ENCODE measurements at places on chromosomes 12 and 14. TPM values are rescaled to one million over a fixed set of nuclear protein-coding genes. Genes with fewer than 3 reads are reported as not detected.

Gene TEAD4
- not detected for total RNA-seq

Gene SVOP
- not detected for total RNA-seq

Gene GPRC5A
- 0.47 TPM for total RNA-seq

Gene MSI1
- not detected for total RNA-seq

Gene MIP
- not detected for total RNA-seq

Gene ZFYVE26
- 20.5 TPM for total RNA-seq

Gene SIX1
- not detected for total RNA-seq

Gene MYO1H
- total RNA-seq, result not detected

Gene PTGER2
- 4.8 TPM for total RNA-seq

Gene PTPN6
- 83.5 TPM for total RNA-seq

Gene ANKS1B
- 0.16 TPM for total RNA-seq

Gene SYT1
- total RNA-seq, result not detected

Gene EIF2S3B
- total RNA-seq, result 1.2 TPM

Gene MYF5
- total RNA-seq, result not detected

Gene PDE3A
- total RNA-seq, result not detected

Gene ANO4
- total RNA-seq, result not detected

Gene AICDA
- total RNA-seq, result not detected

Gene TAS2R13
- total RNA-seq, result 0.59 TPM

Gene C12orf50
- not detected for total RNA-seq

Gene TMEM19
- 8.9 TPM for total RNA-seq

Gene TBC1D30
- 0.49 TPM for total RNA-seq

Gene IL22
- not detected for total RNA-seq

Gene PAPOLA
- 148 TPM for total RNA-seq

Gene NEK9
- 53.5 TPM for total RNA-seq

Gene RBP5
- total RNA-seq, result not detected

Gene PLBD1
- 0.95 TPM for total RNA-seq

Gene DBX2
- not detected for total RNA-seq

Gene CLEC2D
- 121 TPM for total RNA-seq

Gene METTL1
- total RNA-seq, result 9.3 TPM

Gene CELA1
- total RNA-seq, result 1.2 TPM

Gene VWF
- 0.20 TPM for total RNA-seq

Gene IQSEC3
- not detected for total RNA-seq

Gene FGF6
- not detected for total RNA-seq

Gene DHRS2
- total RNA-seq, result not detected

Gene RITA1
- 2.9 TPM for total RNA-seq

Gene PHC1
- 47.2 TPM for total RNA-seq

Gene LGR5
- total RNA-seq, result not detected

Gene CCDC196
- total RNA-seq, result not detected

Gene NOVA1
- total RNA-seq, result not detected

Gene PARPBP
- 1.5 TPM for total RNA-seq

Gene POTEM
- not detected for total RNA-seq

Gene BLTP3B
- total RNA-seq, result 23.0 TPM

Gene CCNK
- total RNA-seq, result 140 TPM

Gene CLEC1B
- total RNA-seq, result not detected

Gene INHBC
- total RNA-seq, result 0.33 TPM

Measured in CD4-positive, alpha-beta T cell (primary cell).